ENCODE measurements at places on chromosomes 13 and 19.

GRCh38 chr13:112895521-112896465 lies 73.2 kb upstream of the MCF2L start:
- no peak for DNase-seq

GRCh38 chr19:1266129-1266915 lies 2.8 kb upstream of the CIRBP start:
- DNase-seq = no peak

DNA sequence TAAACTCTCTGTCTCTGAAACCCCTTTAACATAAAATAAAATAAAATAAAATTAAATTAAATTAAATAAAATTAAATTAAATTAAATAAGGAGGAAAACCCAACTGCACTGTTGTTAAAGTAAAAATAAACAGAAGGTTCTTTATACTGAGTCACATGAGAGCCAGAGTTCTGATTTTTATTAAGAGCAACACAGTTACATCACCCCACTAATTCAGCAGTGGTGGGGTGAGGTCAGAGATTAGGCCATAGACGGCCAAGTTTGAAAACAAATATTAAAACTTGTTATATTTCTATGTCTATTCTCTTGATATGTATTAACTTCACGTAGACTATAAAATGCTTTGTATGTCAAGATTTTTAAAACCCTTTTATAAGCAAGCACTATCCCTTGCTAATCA lies 59.5 kb downstream of the MYCBP2 start:
- no peak for DNase-seq

DNA sequence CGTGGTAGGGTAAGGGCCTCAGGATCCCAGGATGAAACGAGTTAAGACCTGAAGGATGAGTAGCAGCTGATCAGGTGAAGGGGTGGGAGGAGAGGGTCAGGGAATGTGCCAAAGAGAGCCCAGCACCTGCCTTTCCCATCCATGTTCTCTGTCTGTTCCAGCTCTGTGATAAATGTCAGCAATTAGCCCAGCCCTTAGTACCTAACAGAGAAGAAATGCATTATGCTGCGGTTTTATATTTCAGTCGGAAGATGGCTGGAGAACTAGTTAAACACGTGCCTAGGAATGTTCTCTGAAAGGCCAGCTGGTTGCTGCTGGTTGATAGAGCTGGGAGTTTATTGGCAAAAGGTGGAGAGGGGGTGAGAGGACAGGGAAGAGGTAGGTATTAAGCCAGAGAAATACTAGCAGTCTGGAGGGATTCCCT lies 268.2 kb downstream of the SHISA2 start:
- DNase-seq = no peak

- DNase-seq = no peak
Observed at GRCh38 chr19:47302249-47302648, 7.4 kb upstream of the C5AR1 start.

DNA sequence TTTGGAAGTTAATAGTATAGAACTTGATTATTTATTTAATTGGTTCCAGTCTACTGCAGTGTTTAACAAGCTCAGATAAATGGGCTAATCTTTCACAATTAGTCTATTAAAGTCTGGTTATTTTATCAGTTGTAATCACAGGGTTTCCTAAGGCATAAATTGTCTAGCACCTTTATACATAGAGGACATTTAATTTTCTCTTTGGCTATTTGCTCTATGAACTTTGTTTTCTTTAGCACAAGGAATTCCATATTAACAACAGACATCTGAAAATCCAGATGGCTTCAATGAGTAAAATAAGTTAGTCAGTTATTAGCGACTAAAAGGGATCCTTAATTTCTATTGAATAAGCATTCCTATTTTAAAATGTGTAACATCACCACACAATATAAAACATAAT lies 1350.8 kb upstream of the SLC10A2 start:
- no peak for DNase-seq

GRCh38 chr13:101307181-101307701 lies 109.1 kb downstream of the NALCN start:
- no peak for DNase-seq

DNA sequence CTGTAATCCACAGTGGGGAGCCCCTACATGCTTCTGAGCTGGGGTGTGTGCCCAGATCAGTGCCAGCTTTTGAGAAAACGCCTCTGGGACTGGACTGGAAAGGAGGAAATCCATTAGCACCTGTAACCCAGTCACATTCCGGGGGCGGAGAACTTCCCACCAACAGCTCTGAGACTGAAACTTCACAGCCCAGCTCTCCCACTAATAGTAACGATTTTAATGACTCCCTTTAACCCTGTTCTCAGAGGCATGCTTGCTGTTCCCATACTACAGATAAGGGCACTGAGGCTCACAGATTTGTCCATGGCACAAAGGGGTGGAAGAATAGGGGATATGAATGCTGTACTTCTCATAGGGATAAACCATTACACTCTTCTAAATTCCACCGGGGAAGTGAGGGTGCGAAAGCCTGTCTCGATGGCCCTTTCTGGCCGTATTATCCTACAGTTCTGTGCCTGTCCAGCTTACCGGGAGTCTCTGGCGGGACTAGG lies 851 bp downstream of the FBXO46 start:
- no peak for DNase-seq

- DNase-seq = no peak
Observed at GRCh38 chr13:113628291-113629270, 29.4 kb downstream of the ATP4B start.

- no peak for DNase-seq
Observed at GRCh38 chr19:13937479-13938300, 527 bp downstream of the PODNL1 start.

DNA sequence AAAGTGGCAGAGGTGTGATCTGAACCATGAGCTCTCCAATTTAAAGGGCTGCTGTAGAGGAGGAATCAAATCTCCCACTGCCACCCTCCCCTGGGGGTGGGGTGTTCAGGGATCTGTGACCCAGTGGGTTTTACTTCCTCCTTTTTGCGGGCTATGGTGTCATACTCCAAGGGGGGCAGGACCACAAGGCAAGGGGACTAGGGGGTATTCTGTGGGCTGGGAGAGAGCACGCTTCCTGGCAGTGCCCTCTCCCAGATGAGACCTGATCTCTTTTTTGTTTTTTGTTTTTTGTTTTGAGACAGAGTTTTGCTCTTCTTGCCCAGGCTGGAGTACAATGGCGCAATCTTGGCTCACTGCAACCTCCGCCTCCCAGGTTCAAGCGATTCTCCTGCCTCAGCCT lies 10.3 kb downstream of the PLD3 start:
- DNase-seq = no peak

GRCh38 chr19:20423381-20424197 lies 142.0 kb downstream of the ZNF737 start:
- DNase-seq = no peak

DNA sequence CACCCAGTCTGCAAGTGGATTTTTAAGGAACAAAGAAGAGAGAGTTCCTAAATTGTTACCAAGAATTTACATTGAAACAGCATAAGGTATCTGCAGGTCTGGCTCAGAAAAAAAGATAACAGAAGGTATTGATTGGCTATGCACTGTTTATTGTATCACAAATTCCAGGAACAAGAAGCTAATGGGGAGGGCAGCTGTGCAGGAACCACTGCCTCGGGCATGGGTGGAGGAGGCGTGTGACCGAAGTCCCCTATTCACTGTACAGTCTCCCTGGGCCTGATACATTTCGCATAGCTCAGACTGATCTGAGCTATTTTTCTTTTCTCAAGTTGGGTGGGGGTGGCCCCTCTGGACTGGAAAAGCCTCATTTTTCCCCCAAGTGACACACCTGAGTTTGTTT lies 11.7 kb downstream of the NECTIN2 start:
- DNase-seq = no peak

DNA sequence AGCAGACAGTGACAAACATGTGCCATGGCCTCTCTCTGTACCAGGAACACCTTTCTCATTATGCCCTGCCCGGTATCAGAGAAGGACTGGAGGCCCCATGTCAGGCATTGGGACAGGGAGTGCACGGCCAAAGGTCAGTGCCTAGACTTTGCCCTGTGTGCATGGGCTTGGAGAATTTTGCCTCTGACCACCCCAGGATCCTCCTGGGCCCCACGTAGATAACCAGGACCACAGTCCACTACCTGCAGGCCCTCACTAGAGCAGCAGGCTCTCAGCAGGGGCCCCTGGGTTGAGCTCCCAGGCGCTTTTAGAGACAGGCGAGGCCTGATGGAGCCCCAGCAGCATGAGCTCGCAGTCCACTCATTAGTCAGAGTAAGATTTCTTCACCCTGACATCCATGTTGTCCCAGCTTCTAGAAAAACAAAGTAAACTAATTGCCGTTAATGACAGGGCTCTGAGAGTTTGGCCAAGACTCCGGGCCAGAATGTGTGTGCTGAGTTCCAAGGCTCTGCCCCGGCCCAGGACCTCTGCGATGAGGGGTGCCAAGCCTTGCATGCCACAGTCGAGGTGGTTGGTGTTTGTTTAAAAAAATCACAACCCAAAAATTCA lies 42.7 kb downstream of the CAPN12 start:
- no peak for DNase-seq

- no peak for DNase-seq
Observed at GRCh38 chr19:33290082-33290815, 12.1 kb downstream of the CEBPA start.

GRCh38 chr13:77521595-77522367 lies 13.7 kb upstream of the SCEL start:
- DNase-seq = no peak

DNA sequence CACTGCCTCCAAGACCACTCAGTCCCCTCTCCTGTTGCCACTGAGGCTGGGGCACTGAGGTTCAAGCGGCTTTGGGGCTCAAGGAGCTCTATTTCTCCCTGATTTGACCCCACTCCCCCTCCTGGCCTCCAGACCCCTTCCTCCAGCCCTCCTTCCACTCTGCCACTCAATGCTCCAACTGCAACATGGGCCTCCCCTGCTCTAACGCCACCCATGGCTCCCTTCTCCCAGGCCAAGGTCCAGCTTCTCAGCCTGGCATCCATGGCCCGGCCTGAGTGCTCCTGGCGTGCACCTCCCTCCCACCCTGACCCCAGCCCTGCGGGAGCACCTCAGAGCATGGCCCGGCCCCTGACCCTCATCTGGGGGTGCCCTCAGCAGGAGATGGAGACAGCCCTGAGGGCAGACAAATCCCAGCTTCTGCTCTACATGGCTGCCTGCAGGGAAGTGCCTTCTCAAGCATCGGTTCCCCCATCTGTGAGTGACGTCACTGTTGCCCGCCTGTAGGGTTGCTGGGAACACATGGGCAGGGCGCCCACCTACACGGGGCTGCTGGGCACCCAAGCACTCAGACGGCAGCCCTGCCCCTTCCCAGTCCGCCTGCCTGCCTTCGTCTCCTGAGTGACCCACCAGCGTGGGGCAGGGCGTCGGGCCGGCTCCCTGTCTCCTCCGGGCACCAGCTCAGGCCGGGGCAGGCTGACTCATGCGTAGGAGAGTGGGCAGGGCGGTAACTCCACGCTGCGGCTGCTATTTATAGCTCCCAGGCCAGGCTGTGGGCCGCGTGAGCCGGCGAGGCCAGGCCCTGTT lies 1.6 kb upstream of the DIRAS1 start:
- no peak for DNase-seq

DNA sequence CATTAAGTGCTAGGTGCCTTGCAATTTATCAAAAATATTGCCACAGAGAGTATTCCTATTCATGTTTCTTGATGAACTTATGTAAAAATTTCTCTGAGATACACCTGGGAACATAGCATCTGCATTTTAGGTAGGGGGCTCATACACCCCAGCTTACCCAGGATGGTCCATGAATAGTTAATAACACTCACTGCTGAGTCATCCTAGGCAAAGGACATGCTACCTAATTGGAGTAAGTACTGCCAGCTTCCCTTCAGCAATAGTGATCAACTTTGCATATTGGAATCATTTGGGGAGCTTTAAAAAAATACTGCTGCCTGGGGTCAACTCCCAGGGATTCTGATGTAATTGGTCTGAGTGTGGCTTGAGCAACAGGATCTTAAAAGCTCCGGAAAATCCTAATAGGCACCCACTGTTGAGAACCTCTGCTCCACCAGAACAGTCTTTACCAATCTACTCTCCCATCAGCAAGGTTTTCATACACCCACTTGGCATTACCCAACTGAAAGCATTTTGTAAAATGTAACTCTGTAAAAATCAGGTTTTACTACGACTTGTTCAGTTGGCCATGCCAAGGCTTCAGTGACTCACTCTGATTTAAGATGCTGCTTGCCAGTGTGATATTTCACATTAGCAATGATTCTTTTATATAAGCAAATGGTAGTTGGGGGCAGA lies 67.2 kb upstream of the FNDC3A start:
- no peak for DNase-seq

DNA sequence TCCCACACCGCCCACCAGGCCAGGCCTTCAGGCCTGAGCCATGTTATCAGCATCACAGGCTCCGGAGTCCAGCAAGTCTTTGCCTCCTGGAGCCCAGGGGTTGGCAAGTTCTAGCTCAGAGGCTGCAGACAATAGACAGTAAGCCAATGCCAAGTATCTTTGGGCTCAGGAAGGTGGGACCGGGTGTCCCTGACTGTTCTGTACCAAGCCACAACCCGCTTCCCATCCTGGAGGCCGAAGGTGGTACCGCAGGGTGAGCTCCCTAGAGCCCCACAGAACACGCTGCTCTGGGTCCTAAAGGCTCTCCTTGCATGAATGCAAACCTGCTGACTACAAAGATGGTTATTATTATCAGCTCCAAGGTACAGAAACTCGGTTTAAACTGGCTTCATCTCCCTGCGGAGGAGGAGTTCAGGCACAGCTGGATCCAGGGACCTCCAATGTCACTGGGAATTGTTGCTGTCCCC lies 5.5 kb upstream of the FSTL3 start:
- no peak for DNase-seq

- DNase-seq = no peak
Observed at GRCh38 chr19:30449078-30449590, 77.0 kb downstream of the ZNF536 start.

DNA sequence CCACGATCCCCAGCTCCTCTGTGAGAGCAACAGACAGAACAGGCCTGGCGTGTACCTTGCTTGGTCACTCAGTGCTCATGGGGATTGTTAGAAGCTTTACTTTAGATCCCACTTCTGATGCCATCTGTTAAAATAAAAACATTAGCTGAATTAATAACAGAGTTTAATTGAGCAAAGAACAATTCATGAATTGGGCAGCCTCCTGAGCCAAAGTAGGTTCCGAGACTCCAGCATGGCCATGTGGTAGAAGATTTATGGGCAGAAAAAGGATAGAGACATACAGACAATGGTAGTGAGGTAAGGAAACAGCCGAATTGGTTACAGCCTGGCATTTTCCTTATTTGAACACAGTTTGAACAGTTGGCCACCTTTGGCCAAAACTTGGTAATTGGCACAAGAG lies 223.9 kb upstream of the TRPC4 start:
- DNase-seq = no peak

DNA sequence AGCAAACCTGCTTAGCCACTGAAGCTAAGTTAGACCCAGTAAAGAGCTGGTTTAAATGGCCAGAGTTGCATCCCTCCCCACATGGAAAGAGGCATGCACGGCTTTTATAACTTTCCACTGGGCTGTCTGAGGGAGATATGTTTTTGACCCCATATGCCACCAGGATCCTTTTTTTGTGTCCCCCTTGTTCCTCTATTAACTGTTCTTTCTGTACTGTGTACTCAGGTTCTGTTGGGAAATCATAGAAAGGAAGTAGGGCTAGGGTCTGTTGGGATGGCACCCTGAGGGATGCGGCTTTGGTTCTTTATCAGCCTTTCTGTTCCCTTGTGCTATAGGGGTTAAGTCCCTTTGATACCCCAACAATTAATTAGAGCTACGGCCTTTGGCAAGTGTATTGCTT lies 12.2 kb upstream of the TM9SF2 start:
- DNase-seq = no peak

- DNase-seq = no peak
Observed at GRCh38 chr13:41497436-41497835, 40.1 kb downstream of the RGCC start.
